ENCODE measurements at places on chromosomes 5 and 9.

- no peak for DNase-seq
Observed at GRCh38 chr5:115578657-115579056, 23.6 kb downstream of the TICAM2 start.

DNA sequence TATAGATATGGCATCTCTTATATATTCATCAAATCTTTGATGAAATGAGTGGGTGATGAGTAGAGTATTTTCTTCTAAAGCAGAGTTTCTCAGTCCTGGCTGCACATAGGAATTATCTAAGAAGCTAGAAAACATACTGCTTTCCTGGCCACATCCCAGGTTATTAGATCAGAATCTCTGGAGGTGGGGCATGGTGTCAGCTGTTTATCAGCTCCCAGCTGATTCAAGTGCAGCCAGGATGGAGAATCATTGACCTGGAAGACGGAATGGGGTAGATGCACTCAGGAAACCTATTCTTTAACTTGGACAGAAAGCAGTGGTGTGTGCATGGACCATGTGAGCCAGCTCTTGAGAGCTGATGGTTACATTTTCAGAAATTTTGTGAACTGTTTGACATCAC is 108.1 kb upstream of the IL6ST start:
- peak; percentile 49 for DNase-seq

DNA sequence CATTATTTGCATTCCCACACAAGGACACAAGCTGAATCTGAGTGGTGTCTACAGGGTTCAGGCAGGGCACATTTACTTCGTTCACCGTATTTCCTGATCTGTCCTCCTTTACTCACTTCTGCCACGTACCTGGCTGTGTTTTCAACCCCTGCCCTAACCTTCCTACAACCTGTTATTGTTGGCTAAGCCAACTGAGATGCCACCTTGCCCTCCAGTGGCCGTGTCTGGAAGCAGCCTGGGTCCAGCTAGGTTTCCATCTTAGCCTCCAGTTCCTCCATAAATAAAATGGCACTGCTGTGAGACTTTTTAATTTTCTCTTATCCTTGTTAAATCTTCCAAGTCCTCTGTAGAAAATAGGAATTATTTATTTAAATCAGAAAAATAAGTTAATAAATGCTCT is 64.8 kb downstream of the ATP10B start:
- DNase-seq: no peak

DNA sequence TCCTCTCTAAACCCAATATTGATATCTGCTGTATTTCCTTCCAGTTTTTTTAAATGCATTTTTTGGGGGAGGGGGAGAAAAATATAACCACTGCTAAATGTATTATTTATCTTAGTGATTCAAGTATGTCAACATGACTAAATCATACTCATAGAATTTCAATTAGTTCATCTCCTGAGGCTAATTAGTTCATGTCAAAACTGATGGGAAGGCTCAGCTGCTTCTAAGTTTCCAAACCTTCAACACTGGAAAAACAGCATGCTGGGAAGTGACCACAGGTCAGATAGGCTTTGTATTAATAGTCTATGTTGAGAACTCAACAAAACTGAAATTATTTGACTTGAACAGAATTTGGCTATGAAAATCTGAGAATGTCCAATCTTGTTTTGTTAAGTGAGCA is 118.7 kb downstream of the TTLL11 start:
- DNase-seq: no peak

- DNase-seq: no peak
Observed at GRCh38 chr9:81665322-81665871, 23.9 kb downstream of the TLE1 start.

- no peak for DNase-seq
Observed at GRCh38 chr5:168992687-168993086, 308.3 kb downstream of the SLIT3 start.

DNA sequence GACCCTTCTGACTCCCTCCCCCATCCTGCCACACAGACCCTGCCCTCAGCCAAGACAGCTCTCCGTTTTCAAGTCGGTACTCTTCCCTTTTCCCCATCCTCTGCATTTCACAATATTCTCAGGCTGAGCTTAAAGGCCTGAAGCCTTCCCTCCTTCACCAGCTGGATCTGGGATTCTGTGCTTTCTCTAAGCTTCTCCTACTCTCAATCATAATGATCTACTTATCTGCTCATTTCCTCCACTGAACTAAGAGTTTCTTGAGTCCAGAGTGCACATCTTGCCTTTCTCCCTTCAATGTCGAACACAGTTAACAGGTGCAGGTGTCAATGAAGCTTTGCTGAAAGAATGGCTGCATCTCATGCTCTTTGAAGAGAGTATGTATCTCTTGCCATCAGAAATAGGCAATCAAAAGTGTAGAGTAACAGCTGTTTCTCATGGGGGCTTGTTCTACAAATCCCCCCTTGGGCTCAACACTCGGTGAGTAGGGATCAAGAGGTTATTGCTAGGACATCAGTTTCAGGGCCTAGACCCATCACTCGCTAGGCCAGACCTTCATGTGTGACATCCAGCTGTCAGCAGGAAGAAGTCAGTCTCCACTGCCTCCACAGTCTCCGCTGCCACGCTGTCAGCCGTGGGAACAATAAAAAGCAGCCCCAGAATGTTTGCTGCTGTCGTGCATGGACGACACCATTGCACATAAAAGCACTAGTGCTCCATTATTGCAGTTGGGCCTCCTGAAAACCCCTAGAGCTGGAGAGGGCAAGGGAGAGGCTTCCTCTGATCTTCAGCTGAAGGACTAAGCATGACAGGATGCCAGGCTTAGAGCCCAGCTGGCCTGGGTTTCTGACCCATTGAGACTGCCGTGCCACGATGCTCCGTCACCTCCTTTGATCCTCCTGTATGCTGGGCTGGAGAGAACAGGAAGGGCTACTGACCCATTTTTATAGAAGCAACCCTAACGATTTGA is 23.7 kb downstream of the TRAF1 start:
- no peak for DNase-seq

- no peak for DNase-seq
Observed at GRCh38 chr5:14161825-14162556, 18.8 kb downstream of the TRIO start.

- no peak for DNase-seq
Observed at GRCh38 chr5:51974834-51975233, 591.6 kb downstream of the ISL1 start.

- DNase-seq: peak; percentile 80
Observed at GRCh38 chr5:159316519-159317383, 13.5 kb downstream of the IL12B start.

- DNase-seq: peak; percentile 11
Observed at GRCh38 chr5:176608937-176609723, 826 bp downstream of the GPRIN1 start.
